Activated CD8-positive, alpha-beta T cell treated with anti-CD3 and anti-CD28 coated beads for 36 hours (primary cell): ENCODE measurements at places on chromosomes 5 and 9. TPM values are rescaled to one million over a fixed set of nuclear protein-coding genes. Genes with fewer than 3 reads are reported as not detected.

- DNase-seq, result no peak
- no peak overlapping the region for H3K27ac ChIP-seq
- H3K4me3 ChIP-seq, result no peak overlapping the region
- no peaks in the 10 kb centered on the region for H3K27me3 ChIP-seq
- H3K36me3 ChIP-seq, result no peaks in the 10 kb centered on the region
- no peaks in the 10 kb centered on the region for H3K4me1 ChIP-seq
These were observed 29.5 kb downstream of the RXRA start for GRCh38 chr9:134355561-134356279.

RNF44 gene
- 62.7 TPM for total RNA-seq

LCN1 gene
- total RNA-seq, result not detected

TRIM36 gene
- total RNA-seq, result 0.72 TPM

GRCh38 chr5:136420168-136420898 is 55.0 kb upstream of the TRPC7 start:
- H3K27ac ChIP-seq, result no peak overlapping the region
- no peaks in the 10 kb centered on the region for H3K4me1 ChIP-seq
- no peak for DNase-seq
- H3K4me3 ChIP-seq, result no peak overlapping the region
- no peaks in the 10 kb centered on the region for H3K36me3 ChIP-seq
- no peaks in the 10 kb centered on the region for H3K27me3 ChIP-seq

HTR1A gene
- total RNA-seq, result not detected

F2RL2 gene
- not detected for total RNA-seq

GRCh38 chr5:57850109-57850508 is 367.5 kb upstream of the ACTBL2 start:
- H3K4me3 ChIP-seq, result no peak overlapping the region
- no peak overlapping the region for H3K27ac ChIP-seq
- no peaks in the 10 kb centered on the region for H3K36me3 ChIP-seq
- H3K4me1 ChIP-seq, result no peaks in the 10 kb centered on the region
- H3K27me3 ChIP-seq, result no peaks in the 10 kb centered on the region
- DNase-seq, result no peak

SV2C gene
- not detected for total RNA-seq

TEK gene
- not detected for total RNA-seq

DNA sequence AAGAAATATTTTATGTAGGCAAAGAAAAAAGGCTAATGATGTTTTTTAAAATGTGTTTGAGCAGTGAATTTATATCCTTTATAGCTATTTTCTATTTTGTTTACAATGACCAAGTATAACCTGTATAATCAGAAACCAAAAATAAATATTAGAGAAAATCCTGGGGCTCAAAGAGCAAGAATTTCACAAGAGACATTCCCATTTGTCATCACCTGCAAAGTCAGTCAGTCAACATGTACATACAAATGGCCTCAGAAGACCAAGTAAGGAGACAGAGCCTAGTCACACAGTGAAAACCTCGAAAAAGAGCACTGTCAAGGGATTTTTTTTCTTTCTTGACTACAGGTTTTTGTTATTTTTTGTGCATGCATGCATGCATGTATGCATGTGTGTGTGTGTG is 231.4 kb downstream of the GLIS3 start:
- no peak for DNase-seq
- H3K4me1 ChIP-seq, result peaks cover 4% of the 10 kb centered on the region
- H3K36me3 ChIP-seq, result no peaks in the 10 kb centered on the region
- H3K4me3 ChIP-seq, result no peak overlapping the region
- peaks cover 8% of the 10 kb centered on the region for H3K27me3 ChIP-seq

DNA sequence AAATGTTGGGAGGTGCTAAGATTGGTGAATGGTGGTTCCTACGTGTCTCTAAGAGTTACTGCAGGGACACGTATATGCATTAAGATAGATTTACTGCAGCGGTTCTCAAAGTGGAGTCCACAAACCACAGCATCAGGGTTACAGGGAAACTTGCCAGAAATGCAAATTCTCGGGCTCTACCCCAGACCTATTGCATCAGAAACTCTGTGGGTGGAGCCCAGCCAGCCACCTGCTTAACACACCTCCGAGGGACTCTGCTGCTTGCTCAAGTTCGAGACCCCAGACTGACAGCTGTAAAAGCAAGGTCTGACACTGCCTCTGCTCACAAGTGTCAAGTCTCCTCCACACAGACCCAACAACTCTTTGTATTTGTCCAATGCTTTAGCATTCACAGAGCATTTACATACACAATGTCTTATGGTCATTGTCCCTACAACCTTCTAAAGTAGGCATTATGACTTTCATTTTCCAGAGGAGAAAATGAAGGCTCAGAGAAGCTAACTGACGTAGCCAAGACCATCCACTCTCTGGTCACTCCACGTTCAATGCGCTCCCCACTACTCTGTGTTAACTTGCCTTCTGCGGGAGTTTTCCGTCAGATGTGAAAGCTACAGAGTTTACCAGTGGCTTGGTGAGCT is 48.8 kb downstream of the HSD17B3 start:
- peaks cover 17% of the 10 kb centered on the region for H3K4me1 ChIP-seq
- H3K36me3 ChIP-seq, result no peaks in the 10 kb centered on the region
- H3K4me3 ChIP-seq, result no peak overlapping the region

DNA sequence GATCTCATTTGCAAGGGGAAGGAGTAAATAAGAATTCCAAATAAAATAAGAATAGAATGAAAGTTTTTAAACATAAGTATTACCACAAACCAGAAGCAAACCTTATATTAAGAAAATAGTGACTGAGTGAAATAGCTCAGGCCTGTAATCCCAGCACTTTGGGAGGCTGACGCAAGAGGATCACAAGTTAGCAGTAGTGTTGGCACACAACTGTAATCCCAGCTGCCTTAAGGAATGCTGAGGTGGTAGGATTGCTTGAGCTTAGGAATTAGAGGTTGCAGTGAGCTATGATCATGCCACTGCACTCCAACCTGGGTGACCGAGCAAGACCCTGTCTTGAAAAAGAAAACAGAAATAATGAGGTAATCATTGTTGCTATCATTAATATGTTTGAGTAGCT is 47.0 kb downstream of the APC start:
- no peak overlapping the region for H3K27ac ChIP-seq
- no peak overlapping the region for H3K4me3 ChIP-seq
- peaks cover 5% of the 10 kb centered on the region for H3K36me3 ChIP-seq
- H3K4me1 ChIP-seq, result no peaks in the 10 kb centered on the region
- no peak for DNase-seq

SAPCD2 gene
- total RNA-seq, result 13.7 TPM

DNA sequence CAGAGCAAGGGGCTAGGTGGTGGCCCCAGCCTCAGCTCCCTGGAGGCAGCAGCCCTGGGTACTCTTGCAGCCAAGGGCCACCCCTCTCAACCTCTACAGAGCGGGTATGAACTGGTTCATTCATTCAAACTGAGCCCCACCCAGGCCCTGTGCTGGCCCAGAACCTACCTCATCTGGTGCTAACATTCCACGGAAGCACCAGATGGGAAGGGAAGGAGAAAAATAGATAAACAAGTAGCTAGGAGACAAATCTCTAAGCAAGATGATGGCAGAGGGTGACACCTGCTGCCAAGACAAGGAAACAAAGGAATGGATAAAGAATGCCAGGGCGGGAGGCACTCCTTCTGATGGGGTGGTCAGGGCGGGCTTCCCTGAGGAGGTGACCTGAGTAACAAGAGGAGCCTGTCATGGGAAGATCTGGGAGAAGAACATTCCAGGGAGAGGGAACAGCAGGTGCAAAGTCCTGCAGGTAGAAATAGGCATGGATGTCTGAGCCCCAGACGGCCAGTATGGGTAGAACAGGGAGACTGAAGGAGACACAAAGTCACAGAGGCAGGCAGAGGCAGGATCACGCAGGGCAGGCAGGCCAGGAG is 6.1 kb downstream of the ST6GALNAC4 start:
- H3K36me3 ChIP-seq, result peaks cover 37% of the 10 kb centered on the region
- peak overlapping the region; percentile 90 for H3K27ac ChIP-seq
- peak overlapping the region; percentile 39 for H3K4me3 ChIP-seq
- H3K4me1 ChIP-seq, result peaks cover 54% of the 10 kb centered on the region

DNA sequence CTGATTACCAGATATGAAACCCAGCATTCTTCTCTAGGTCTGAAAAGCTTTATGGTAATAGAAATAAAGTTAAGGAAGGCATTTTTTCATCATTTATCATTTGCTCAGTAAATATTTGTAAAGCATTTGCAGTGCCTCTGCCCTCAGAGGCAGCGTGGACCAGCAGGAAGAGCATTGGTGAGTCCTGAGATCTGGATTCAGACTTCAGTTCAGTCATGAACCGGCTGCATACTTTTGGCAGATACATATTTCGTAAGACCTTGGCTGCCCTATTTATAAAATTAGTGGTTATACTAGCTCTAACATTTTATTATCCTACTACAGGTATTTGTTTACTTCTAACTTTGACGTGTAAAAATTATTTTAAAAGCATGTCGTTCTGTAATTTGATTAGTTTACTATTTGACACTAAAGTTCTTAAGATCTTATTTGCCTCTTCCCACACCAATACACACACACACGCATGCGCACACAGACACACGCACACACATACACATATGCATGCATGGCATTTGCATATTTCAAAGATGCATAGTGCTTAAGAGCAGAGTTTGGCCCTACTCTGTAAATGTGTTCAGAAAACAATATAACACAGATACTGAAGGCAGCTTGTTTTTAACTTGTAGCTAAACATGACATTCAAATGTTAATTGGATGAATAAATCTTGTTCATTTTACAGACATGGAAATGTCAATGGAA is 101.9 kb downstream of the RPS23 start:
- DNase-seq, result no peak
- no peaks in the 10 kb centered on the region for H3K27me3 ChIP-seq
- peaks cover 10% of the 10 kb centered on the region for H3K4me1 ChIP-seq
- H3K36me3 ChIP-seq, result peaks cover 8% of the 10 kb centered on the region
- H3K27ac ChIP-seq, result no peak overlapping the region

- H3K27me3 ChIP-seq, result no peaks in the 10 kb centered on the region
- H3K4me3 ChIP-seq, result no peak overlapping the region
- peaks cover 6% of the 10 kb centered on the region for H3K4me1 ChIP-seq
- peaks cover 9% of the 10 kb centered on the region for H3K36me3 ChIP-seq
These were observed 78.4 kb downstream of the PLPP1 start for GRCh38 chr5:55456216-55456895.

GRCh38 chr9:14480526-14480925 is 166.6 kb upstream of the NFIB start:
- H3K4me1 ChIP-seq, result no peaks in the 10 kb centered on the region
- no peak overlapping the region for H3K27ac ChIP-seq
- no peak overlapping the region for H3K4me3 ChIP-seq

- no peaks in the 10 kb centered on the region for H3K36me3 ChIP-seq
- no peak for DNase-seq
- H3K27me3 ChIP-seq, result peaks cover 19% of the 10 kb centered on the region
- H3K27ac ChIP-seq, result no peak overlapping the region
- peaks cover 13% of the 10 kb centered on the region for H3K4me1 ChIP-seq
- H3K4me3 ChIP-seq, result no peak overlapping the region
These were observed 873 bp downstream of the C9orf50 start for GRCh38 chr9:129619787-129620668.

DNA sequence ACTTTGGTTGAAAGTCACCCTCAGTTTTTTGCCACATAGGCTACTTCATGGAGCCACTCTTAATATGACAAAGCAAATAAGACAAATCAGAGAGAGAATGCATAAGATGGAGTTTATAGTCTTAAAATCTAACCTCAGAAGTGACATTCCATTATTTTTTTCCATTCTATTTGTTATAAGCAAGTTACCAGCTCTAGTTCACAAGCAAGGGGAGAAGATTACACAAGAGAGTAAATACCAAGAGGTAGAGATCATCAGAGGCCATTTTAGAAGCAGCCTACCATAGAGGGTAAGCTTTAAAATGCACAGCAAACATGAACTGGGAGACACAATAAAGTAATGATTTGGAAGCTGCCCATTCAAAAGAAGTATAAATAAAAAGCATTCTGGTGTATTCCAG is 651.3 kb upstream of the MEF2C start:
- no peak overlapping the region for H3K4me3 ChIP-seq
- H3K27ac ChIP-seq, result no peak overlapping the region
- no peaks in the 10 kb centered on the region for H3K36me3 ChIP-seq
- H3K27me3 ChIP-seq, result no peaks in the 10 kb centered on the region

GRCh38 chr5:144206141-144206540 is 35.5 kb downstream of the KCTD16 start:
- no peak for DNase-seq
- H3K27ac ChIP-seq, result no peak overlapping the region
- H3K27me3 ChIP-seq, result peaks cover 39% of the 10 kb centered on the region
- peaks cover 5% of the 10 kb centered on the region for H3K4me1 ChIP-seq

DNA sequence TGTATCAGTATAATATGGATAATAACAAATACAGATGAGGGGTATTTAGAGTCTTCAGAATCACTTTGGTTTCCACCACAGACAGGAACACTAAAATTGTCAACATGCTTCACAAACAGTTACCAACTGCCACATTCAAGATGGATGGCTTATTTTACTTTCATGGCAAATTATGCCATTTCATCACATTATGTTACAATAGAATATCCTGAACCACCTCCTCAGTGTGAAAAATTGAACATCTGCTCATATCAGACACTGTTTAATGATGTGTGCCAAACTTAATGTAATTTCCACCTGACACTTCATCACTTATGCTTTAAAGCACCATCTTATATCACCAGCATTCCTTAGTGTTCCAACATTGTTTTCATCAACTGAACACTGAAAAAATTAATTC is 357.4 kb downstream of the KCNN2 start:
- no peaks in the 10 kb centered on the region for H3K27me3 ChIP-seq
- no peak overlapping the region for H3K4me3 ChIP-seq
- no peaks in the 10 kb centered on the region for H3K4me1 ChIP-seq
- H3K27ac ChIP-seq, result no peak overlapping the region
- no peaks in the 10 kb centered on the region for H3K36me3 ChIP-seq

CCL27 gene
- 0.43 TPM for total RNA-seq

- H3K27ac ChIP-seq, result no peak overlapping the region
- no peaks in the 10 kb centered on the region for H3K4me1 ChIP-seq
- H3K36me3 ChIP-seq, result no peaks in the 10 kb centered on the region
- DNase-seq, result no peak
These were observed 404.6 kb upstream of the C9orf72 start for GRCh38 chr9:27977931-27978330.

GRCh38 chr5:171543148-171543815 is 123.8 kb downstream of the FGF18 start:
- no peaks in the 10 kb centered on the region for H3K36me3 ChIP-seq
- no peaks in the 10 kb centered on the region for H3K4me1 ChIP-seq
- H3K4me3 ChIP-seq, result no peak overlapping the region
- peaks cover 16% of the 10 kb centered on the region for H3K27me3 ChIP-seq

DNA sequence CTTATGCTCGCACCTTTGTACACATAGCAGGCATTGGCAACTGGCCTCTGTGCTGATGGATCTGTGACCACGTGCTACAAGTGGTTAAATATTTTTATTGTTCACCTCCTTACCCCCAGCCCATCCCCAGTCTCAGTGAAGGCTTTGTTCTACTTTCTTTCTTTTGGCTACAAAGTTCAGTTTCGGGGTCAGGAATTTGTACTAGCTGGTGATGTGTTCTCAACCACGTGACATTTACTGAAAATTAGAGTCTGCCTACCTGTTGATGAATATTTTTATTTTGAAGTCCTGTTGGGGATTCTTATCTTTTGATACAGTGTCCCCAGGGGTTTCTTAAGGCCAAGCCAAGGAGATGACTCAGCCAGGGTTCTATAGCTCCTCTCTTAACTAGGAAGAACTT is 47.8 kb downstream of the C9orf57 start:
- H3K4me1 ChIP-seq, result peaks cover 13% of the 10 kb centered on the region
- H3K27me3 ChIP-seq, result no peaks in the 10 kb centered on the region
- H3K4me3 ChIP-seq, result no peak overlapping the region
- DNase-seq, result no peak
- H3K27ac ChIP-seq, result no peak overlapping the region
- no peaks in the 10 kb centered on the region for H3K36me3 ChIP-seq

GARIN3 gene
- total RNA-seq, result 1.1 TPM

GRCh38 chr5:76675364-76675763 is 40.6 kb upstream of the F2R start:
- no peaks in the 10 kb centered on the region for H3K27me3 ChIP-seq
- H3K27ac ChIP-seq, result no peak overlapping the region
- no peak overlapping the region for H3K4me3 ChIP-seq

POU5F2 gene
- total RNA-seq, result 0.45 TPM
